Fibroblast of skin of right quadriceps (primary cell): ENCODE measurements at places on chromosomes 7 and 10.

- DNase-seq: no peak
Measured at GRCh38 chr7:38016567-38016966, 96.1 kb downstream of the EPDR1 start.

GRCh38 chr7:70060298-70061068 lies 462.2 kb downstream of the AUTS2 start:
- DNase-seq: no peak

GRCh38 chr10:13661256-13661655 lies 74.5 kb downstream of the PRPF18 start:
- no peak for DNase-seq

DNA sequence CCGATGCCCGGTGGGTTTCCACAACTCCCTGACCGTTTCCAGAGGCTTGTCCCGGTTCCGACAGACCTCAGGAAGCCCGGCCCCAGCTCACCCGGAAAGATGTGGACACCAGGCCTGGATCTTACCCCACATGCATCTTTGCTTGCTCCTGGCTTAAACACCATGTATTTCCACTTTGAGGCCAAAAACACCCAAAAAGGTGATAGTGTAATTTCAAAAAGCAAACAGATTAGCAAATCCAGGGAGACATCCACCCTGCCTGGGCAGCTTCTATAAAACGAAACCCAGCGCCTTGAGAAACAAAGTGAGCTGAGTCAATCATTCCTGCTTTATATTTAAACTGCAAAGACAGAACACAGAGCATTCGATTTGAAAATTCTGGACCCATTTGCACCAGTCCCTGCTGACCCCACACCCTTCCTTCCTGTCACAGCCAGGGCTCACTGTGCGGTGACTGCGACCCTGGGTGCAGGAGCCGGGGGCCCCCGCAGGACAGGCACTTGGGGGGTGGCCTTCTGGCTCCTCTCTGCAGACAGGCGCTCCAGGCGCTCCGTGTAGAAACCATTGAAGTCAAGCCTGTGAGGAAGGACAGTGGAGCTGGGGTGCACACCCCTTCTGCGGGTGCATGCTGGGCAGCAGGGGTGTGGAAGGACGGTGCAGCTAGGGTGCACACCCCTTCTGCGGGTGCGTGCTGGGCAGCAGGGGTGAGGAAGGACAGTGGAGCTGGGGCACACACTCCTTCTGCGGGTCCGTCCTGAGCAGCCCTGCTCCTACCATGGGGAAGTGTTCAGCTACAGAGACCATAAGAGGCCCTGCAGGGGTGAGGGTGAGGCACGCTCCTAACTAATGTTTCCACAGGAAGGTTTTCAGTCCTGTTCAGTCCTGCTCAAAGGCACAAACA lies 2.9 kb upstream of the ADAM8 start:
- no peak for DNase-seq

- DNase-seq: no peak
Measured at GRCh38 chr7:98664882-98665281, 47.8 kb downstream of the NPTX2 start.

GRCh38 chr7:73613954-73614735 lies 10.2 kb downstream of the MLXIPL start:
- no peak for DNase-seq
